Lung microvascular endothelial cell (primary cell): ENCODE measurements at places on chromosomes 2 and 18. TPM values are rescaled to one million over a fixed set of nuclear protein-coding genes. Genes with fewer than 3 reads are reported as not detected.
A peak's percentile ranks its signal among the peaks of the same experiment; 100 is the strongest.

DNA sequence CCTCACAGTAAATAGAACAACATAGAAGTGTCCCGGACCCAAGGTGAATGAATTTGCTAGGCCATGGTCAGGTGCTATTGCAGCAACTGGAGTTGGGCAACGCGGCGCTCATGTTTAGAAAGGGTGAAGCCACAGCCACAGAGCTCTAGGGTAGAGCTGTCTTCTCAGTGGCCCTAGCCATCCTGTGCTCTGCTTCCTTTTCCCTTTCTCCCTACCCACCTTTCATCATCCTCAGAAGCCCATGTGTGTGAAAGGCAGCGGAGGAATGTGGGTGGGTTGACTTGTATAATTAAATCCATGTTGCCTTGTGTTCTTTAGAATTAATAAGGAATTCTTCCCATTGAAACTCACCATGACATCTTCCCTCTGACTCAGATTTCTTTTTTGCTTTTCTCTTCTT, 336.7 kb downstream of the OSR1 start:
- no peak for DNase-seq

DNA sequence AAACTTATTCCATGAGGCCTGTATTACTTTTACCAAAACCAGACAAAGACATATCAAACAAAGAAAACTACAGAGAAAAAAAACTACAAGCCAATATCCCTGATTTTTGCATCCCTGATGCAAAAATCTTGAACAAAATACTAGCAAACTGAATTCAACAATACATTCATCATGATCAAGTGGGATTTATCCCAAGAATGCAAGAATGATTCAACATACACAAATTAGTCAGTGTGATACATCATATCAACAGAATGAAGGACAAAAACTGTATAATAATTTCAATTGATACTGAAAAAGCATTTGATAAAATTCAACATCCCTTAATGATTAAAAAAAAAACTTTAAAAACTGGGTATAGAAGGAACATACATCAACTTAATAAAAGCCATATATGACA, 106.8 kb downstream of the SLC39A10 start:
- DNase-seq, result no peak

DNA sequence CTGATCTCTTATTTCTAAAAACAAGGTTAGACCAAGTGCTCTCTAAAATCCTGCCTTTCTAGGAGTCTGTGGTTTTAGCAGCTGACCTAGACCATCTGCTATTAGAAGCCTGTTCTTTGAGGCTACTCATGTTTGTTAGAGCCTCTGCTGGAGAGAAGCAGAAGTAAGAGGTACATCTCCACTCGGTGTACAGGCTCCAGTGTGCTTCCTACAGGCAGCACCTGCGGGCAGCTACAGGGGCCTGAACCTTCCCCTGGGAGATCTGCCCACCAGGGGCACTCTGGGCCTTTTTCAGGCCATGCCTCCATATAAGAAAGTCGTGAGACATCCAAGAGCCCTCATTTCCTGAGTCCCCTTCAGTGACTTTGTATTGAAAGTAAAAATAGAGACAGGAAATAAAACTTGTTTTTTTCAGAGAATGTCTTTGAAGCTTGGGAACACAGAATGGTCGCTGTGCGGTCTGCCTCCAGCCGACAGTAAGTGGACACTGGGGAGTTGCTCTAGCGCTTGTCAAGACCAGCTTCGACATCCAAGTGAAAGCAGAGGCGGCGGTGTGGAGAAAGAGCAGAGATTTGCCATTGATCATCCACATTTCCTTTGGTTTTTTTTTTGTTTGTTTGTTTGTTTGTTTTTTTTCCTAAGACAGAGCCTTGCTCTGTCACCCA, 31.7 kb downstream of the ONECUT2 start:
- DNase-seq, result no peak

DNA sequence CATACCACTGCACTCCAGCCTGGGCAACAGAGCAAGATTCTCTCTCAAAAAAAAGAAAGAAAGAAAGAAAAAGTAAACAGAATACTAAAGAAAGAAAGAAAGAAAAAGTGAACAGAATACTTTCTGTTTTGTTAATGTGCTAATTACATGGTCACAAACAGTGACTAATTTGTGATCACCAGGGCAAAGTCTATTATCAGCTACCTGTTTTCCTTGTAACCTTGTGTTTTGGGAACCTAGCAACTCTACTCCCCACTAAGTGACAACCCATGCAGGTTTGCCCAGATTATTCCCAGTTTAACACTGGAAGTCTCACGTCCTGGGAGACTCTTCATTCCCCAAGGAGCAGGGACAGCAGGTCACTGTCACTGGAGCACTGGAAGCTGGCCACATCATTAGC, 16.7 kb upstream of the UGT1A9 start:
- DNase-seq, result no peak

DNA sequence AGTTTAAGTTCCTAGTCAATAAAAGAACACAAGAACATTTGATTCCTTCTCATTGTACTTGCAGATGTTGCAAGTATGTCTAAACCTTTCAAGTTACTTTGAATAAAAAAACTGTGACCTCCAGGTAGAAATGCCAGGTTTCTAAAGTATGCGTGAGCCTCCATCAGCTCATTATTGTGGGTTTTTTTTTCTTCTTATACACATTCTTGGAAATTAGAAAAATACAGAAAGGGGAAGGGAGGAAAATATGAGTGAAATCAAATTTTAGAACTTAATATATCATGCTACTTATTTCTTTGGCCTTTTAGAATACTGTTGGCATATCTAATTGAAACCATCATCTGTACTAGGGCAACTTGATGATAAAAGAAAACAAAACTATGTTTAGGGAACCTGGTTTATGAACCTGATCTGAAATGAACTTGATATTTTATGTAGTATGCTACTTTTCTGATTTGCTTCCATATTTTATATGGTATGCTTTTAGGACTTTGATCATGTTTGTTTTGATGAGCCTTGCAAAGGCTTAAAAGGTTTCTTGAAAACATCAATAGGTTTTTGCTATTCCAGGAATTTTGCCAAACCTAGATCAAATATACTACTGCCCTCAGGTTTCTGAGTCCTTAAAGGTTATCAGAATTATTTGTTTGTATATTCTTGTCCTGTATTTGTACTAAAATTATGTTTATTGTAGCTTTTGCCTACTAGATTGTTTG, 130.7 kb upstream of the MAP3K20 start:
- no peak for DNase-seq

- peak; percentile 73 for DNase-seq
Observed at GRCh38 chr2:68256093-68256450, 3.7 kb upstream of the PPP3R1 start.

DNA sequence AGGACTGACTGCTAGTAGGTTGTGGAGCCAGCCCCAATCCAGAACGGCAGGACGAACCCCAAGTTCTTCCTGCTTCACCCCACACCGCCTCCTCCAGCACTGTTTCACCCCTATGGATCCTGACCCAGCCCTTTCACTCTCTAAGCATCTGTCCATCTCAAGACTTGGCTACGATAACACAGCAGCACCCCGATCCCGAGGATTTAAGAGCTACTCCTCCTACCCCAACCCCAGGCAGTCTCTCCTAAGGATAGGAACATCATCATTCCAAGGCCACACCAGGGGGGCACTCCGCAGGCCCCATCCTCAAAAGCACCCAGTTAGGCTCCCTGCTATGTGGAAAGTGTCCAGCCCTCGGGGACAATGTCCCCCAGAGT, 645 bp downstream of the KCTD18 start:
- DNase-seq, result no peak

DNA sequence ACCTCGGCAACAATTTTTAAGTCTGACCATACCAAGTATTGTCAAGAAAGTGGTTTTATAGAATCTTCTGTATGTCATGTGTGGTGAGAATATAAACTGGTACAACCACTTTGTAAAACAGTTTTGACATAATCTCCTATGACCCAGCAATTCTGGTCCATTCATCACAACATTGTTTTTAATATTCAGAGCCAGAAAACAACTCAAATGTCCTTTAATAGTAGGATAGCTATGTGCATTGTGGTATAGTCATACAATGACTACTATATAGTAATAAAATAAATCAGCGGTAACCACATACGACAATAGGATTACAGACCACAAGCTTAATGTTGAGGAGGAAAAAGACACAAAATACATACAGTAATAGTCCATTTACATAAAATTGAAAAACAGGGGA, 175.2 kb upstream of the SPATS2L start:
- DNase-seq, result no peak

DNA sequence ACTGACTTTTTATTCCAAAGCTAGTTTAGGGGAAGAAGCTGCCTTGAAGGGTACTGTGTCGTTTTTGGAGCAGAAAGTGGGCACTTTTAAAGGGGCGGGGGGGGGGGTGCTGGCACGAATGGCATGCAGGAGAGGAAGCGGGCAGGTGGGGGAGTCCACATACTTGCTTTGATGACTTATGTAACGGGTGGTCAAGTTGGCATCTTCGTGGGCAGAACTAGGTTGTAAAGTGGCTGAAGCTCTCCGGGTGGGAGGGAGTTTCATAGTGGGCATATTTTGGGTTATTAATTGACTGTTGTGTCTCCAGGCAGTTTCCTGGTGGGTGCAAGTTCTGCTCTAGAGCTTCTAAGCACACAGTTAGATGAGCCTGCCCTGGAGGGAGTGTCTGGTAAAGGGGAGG, 19.9 kb downstream of the PCARE start:
- DNase-seq, result no peak

DNA sequence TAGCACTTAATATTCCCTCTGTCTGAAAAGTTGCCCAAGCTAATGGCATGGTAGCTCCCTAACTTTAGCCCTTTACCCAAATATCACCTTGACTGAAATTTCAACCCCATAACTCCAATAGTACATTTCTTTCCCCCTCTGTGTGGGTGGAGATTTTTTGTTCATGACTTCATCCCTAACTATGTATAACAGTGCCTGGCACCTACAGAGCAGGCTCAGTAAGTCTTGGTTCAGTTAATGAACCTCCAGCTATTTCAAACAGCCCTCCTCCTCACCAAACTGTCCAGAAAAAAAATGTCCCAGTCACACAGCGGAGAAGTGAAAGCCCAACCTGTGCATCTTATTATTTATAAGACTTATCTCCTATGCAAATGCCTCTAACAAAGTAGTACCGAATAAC, 18.6 kb downstream of the BUB1 start:
- DNase-seq, result no peak

DNA sequence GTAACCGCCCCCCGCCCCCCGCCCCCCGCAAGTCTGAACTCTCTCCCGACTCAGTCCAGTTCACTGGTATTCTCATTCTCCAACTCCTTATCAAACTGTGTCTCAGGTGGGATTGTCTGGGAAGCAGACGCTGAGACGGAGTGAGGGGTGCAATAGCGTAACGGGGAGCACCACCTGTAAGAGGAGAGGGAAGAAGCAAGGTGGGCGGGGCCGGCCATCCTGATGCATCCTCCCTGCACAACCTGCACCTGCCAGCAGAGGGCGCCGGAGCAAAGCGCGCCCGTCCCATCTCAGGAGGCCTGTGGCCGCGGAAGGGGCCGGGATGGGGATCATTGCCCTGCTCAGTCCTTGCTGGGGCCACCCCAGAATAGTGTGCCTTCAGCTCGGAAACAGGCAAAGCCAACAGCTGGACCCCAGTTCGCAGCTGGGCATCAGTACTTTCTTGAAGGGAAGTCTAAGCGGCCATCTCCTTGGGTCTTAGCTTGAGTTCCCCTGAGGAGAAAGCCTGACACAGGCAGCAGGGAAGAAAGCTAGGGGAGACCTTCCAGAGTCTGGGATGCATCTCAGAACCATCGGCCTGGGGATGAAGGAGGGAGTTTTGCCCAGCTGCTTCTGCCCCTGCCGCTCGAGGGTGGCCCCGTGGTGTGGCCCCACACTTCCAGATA, 208.0 kb downstream of the TFCP2L1 start:
- DNase-seq, result peak; percentile 34

Gene TMEM178A
- total RNA-seq, result 0.22 TPM in 1 of 2 replicates, not detected in the other

DNA sequence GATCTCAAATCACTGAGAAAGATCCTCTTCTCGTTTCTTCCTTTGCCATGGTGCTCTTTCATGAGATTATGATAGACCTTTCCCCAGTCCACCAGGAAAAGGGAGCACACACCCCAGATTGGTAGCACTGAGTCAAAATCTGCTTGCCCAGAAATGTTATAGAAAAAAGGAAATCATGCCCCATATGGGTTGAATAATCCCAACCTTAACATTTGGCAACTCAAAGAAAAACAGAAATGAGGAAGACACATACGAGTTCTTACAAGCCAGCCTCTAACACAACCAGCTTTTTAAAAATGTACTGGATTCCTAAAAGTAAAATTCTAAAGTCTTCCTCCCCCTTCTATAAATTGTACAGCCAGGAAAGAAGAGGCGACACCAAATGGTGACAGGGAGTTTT, 103.0 kb downstream of the ANKRD44 start:
- no peak for DNase-seq

DNA sequence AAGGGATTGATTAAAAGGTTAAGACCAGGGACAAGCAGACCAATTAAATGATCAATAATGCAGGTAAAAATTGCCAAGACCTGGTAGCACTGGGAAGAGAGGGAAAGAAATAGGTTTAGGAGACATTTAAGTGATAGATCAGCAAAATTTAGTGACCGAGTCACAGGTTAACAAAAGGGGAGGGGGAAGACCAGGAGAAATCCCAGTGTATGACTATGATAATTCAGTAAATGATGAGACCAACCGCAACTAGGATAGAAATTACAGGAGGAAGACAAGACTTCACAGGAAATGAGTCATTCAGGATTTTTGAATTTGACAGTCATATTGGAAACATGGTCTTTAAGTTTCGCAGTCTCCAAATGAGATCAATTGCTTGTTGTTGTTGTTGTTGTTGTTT, 62.9 kb downstream of the COBLL1 start:
- no peak for DNase-seq

Gene NEU4
- under 0.01 and 0.22 TPM in 2 replicates for total RNA-seq

- DNase-seq, result no peak
Observed at GRCh38 chr2:44079686-44080085, 83.9 kb upstream of the LRPPRC start.

- no peak for DNase-seq
Observed at GRCh38 chr2:77862120-77862519, 339.9 kb upstream of the LRRTM4 start.

Gene ALK
- not detected in 2 replicates for total RNA-seq
